ENCODE measurements at places on chromosomes 2 and 18.

DNA sequence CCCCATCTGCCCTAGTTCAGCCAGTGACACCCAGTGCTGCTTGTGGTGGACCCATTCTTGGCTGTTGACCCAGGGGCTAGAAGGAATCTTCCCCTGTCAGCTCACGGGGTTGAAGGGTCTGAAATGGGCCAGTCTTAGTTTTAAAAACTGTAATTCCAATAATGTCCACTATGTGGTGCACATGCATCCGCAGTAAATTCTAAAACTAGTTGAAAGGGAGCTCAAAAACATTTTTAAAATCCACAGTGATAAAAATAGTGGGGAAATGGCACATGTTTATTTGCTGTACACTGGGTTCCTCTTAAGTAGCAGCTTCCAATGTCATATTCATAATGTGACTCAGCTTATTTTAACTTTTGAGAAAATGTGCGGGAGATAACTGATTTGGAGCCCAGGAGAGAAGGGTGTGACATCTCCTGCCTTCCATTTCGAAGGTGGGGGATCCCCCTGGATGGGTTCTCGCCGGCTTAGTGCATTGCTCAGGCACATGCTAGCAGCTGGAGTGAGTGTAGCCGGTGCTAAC lies 32.8 kb downstream of the GRHL1 start:
- DNase-seq, result peak; percentile 71

DNA sequence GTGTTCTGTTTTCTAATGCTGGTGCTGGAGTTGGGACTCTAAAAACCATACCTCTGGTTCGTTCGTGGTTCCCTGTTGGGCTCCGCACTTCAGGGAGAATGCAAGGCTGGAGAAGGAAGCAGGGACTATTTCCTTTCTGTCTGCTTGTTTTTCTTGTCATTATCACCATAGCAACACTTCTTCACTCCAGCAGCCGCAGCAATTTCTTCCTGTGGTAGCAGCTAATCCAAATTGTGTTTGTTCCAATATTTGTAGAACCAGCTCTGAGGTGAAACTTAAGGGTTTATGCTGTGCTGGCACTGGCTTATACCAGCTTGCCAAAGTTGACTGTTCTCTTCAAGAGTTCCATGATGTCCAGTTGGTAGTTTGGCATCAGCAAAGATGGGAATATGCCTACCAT lies 301.4 kb upstream of the SYT4 start:
- no peak for DNase-seq

DNA sequence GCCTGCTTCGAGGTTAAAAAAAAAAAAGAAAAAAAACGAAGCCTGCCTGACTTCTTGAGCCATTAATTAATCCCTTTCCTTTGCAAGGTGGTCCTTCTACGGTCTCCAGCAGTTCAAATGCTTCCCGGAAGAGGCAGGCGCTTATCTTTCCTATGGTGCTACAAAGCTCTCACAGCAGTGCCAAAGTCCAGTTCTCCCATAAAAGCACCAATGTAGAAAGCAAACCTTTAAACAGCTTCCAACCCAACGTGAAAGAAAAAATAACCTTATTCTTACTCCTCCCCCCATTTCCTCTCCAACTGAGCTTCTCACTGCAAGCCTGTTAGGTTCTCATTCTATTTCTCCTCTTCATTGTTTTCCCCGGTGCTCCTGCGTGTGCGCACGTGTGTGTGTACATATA lies 317.4 kb upstream of the SOX11 start:
- DNase-seq, result no peak

DNA sequence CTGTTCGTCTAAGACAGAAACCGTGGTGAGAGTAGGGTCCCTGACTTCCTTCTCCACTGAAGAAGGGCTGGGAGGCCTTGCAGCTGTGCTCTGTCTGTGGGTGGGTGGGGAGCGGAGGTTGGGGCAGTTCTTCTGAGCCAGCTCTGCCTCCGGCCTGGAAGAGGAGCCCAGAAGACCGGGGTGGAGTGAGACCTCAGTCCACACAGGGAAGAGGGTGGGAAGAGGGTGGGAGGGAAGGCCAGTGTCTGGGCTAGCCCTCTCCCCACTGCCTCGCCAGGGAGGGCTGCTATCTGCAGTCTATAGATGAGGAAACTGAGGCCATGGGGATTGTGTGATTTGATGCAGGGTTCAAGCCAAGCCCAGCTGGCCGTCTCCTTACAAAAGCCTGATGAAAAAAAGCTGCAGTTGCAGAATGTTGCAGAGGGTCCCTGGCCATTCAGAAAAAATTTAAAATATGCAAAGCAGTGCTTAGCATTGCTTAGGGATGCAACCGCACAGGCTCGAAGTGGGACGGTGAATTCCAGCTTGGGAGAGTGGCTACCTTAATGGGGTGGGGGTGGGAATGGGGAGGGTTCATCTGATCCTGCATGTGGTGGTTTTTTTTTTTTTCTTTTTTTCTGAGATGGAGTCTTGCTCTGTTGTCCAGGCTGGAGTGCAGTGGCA lies 181.6 kb upstream of the HS6ST1 start:
- no peak for DNase-seq

- no peak for DNase-seq
Measured at GRCh38 chr2:20175267-20175666, 49.7 kb downstream of the SDC1 start.

GRCh38 chr18:36153771-36154170 lies 24.1 kb downstream of the ELP2 start:
- no peak for DNase-seq

GRCh38 chr2:56626927-56627326 lies 443.1 kb downstream of the CCDC85A start:
- DNase-seq, result no peak

GRCh38 chr18:58449464-58449863 lies 179.4 kb downstream of the ALPK2 start:
- DNase-seq, result no peak

- no peak for DNase-seq
Measured at GRCh38 chr2:195326537-195326936, 330.5 kb upstream of the SLC39A10 start.

DNA sequence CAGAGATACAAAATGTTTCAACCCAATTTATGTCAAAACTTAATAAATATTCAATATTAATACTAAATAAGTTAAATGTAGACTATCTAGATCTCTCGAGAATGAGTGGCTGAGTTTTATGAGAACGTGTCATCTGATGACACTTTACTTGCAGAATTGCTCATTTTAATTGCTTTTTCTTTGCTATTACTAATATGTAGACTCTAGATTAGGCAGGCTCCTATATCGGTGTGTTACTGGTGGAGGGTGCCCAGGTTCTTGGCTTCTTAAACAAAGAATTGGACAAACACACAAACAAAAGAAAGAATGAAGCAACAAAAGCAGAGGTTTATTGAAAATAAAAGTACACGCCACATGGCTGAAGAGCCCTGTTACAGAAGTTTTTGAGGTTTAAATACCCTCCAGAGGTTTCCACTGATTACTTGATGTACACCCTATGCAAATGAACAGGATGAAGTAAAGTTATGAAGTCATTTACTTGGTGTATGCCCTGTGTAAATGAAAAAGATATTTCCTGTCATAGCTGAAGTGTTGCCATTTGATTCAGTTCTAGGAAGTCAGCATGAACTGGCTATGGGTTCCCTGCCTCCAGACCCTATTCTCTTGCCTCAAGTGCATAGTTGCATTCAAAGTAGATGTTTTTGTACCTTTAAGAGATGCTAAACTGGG lies 122.9 kb upstream of the ITGA4 start:
- no peak for DNase-seq

- no peak for DNase-seq
Measured at GRCh38 chr18:73664896-73665295, 482.7 kb downstream of the FBXO15 start.

All from CD4-positive, alpha-beta T cell treated with Interferon alpha-2 for 1 hour (primary cell).